ENCODE measurements at places on chromosomes 5 and 9.
A peak's percentile ranks its signal among the peaks of the same experiment; 100 is the strongest.

DNA sequence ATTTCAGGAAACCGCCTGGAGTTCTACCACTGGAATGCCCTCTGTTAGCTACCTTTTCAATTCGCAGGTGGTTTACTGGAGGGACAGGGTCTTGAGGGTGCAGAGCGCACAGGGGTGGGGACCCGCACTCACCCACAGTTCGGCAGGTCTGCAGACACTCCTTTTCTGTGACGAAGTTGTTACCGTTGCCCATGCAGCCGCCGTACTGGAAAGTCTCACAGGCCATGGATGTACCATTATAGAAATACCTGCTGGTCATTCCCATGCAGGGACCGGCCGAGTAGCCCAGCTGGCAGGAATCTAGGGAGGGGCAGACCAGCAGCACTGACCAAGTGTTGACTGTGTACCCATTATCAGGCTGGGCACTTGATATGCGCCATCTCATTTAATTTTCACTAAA, 16.8 kb downstream of the AMBP start:
- DNase-seq, result peak; percentile 38

DNA sequence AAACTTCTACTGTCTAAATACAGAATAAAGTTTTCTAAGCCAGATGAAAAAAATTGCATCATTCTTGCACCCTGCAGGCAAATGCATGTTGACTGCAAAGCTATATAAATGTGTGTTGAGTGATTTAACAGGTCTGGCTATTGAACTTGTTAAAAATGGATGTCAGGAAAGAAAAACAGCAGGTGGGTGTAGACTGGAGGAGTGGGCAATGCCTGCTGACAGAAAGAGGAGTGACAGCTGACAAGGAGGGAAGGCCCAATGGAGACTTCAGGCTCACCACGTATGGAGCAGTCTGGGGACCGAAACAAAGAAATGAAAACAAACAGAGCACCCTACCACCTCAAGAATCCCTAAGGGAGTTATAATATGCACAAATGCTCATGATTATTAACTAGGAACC, 127.8 kb downstream of the GRIA1 start:
- DNase-seq, result no peak

DNA sequence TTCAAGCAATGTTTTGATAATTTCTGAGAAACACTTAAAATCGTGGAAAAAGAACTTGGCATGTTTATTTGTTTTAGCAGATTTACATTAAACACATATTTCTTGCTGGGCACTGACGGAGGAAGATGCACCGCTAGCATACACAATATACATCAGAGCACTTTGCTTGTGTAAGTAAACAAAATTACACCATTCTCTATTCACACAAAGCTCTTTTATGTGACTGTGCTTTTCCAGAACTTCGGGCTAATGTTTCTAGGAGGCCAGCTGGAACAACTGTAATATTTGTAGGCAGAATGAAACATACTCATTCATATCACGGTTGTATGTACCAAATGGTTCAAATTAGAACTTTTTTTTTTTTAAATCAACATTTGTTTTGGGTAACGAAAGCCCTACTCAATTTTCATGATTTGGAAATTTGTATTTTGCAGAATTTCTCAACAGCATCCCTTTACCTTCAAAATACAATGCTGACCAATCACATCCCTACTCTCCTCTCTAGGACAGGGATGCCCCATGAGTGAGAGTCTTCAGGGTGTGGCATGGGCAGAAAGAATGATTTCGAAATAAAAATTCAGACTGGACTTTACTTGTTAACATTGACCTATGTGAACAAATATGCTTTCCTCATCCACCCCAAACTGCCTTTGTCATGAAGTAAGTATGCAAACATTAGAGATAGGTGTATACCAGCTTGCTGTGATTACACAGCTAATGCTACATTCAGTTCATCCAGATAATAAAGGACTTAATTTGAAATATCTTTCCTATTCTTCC, 425.1 kb downstream of the BNC2 start:
- no peak for DNase-seq

DNA sequence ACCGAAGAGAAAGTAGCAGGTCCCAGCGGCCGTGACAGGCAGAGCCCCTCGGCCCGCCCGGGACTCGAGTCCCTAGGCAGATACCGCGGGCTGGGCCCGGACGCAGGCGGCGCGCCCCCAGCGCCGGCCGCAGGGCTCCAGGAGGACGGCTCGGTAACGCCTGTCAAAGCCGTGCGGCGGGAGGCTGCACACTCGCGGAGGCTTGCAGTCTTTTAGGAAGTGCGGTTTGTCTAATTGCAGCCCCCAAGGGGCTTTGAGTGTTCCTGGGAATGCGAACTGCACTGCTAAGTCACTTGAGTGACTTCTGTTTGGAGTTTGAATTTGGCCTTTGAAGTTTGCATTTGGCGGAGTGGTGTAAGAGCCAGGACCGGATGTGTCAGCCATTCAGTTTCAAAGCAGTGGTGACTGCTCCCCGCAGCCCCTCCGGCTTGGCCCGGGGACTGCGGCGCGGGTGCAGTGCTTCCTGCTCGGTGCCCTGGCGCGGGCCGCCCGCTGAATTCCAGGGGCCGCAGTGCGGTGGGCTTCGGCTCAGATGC, 1.3 kb downstream of the MAP3K1 start:
- peak; percentile 86 for DNase-seq

- no peak for DNase-seq
These were observed 199.4 kb upstream of the SLC24A2 start for GRCh38 chr9:19988281-19988680.

DNA sequence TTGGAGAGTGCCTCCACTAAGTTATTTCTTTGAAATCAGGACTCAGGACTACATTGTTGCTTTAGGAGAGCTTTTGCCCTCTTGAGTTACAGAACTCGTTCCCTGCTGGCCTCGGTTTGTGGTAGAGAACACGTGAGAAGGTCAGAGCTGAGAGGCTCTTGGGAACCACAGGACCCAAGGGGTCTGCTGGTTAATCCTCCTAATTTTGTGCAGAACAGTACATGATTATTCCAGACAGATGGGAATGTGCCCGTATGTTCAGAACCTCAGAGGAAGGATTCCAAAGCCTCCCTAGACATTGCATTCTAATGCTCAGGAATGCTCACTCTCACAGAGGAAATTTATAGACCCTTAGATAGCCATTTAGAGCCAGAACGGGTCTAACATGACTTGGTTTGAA, 25.2 kb upstream of the BASP1 start:
- DNase-seq, result no peak

- no peak for DNase-seq
These were observed 7.0 kb downstream of the PAM start for GRCh38 chr5:102762095-102762534.
